ENCODE measurements at places on chromosomes 12 and 14.

- DNase-seq, result no peak
Measured at GRCh38 chr12:128425666-128426331, 158.8 kb downstream of the TMEM132C start.

- peak; percentile 30 for DNase-seq
Measured at GRCh38 chr12:29309320-29309902, 71.6 kb downstream of the ERGIC2 start.

- DNase-seq, result peak; percentile 70
Measured at GRCh38 chr14:23727566-23728335, 91.6 kb downstream of the DHRS2 start.

DNA sequence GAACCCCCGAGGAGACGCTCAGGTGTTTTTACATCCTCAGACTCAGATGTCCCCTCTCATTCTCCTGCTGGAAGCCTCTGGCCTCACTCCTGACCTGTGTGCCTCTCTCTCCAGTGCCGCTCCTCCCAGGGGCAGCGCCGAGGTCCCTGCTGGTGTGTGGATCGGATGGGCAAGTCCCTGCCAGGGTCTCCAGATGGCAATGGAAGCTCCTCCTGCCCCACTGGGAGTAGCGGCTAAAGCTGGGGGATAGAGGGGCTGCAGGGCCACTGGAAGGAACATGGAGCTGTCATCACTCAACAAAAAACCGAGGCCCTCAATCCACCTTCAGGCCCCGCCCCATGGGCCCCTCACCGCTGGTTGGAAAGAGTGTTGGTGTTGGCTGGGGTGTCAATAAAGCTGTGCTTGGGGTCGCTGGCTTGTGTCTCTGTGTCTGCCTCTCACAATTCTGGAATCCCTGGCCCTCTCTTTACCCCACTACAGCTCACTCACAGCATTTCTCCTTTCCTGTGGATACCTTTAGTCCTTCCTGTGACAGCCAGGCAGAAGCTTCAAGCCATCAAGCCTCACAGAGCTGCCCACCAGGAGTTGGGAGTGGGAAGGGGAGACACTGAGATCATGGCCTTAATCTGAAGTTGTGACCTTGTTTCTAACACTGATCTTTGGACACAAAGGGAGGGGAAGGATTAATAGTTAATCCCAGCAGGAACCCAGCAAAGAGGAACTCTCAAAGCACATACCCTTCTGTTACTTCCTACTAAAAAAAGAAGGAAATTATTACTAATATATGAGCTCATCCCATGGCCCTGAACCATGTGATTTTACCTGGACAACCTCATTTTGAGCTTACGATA is 1.1 kb upstream of the SOAT2 start:
- no peak for DNase-seq

- peak; percentile 40 for DNase-seq
Measured at GRCh38 chr12:20549108-20549719, 145.9 kb upstream of the SLCO1C1 start.

GRCh38 chr14:99731547-99732435 is 47.7 kb downstream of the CYP46A1 start:
- DNase-seq, result no peak

GRCh38 chr12:19154686-19155085 is 25.2 kb downstream of the PLEKHA5 start:
- DNase-seq, result no peak

GRCh38 chr12:1848745-1849144 is 28.4 kb downstream of the LRTM2 start:
- no peak for DNase-seq

- peak; percentile 44 for DNase-seq
Measured at GRCh38 chr12:121009741-121010140, 6.5 kb downstream of the C12orf43 start.

DNA sequence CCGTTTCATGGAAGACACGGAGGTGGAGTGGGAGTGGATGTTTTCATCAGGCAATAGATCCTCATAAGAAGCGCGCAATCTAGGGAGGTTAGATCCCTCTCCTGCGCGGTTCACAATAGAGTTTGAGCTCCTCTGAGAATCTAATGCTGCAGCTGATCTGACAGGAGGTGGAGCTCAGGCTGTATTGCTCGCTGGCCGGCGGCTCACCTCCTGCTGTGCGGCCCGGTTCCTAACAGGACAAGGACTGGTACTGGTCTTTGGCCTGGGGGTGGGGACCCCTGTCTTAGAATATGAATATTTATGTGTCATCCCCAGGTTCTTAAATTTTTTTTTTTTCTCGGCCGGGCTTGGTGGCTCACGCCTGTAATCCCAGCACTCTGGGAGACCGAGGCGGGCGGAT is 36.7 kb downstream of the PRICKLE1 start:
- no peak for DNase-seq

DNA sequence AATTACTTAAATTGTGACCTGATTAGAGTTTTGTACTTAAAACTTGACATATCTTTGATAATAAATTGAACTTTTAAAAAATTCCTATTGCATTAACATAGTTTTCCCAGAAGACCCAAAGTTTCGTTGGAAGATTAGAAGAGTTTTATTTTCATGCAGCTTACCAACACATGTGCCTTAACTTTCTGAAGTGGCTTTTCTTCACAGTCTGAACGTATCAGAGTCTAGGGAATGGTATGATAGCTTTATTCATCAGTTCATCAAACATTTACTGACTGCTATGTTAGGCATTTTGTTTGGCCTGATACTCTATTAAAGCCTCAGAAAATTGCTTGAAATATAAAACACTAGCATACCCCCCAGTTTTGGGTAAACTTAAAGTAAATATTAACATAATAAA is 65.2 kb downstream of the MARK3 start:
- no peak for DNase-seq

DNA sequence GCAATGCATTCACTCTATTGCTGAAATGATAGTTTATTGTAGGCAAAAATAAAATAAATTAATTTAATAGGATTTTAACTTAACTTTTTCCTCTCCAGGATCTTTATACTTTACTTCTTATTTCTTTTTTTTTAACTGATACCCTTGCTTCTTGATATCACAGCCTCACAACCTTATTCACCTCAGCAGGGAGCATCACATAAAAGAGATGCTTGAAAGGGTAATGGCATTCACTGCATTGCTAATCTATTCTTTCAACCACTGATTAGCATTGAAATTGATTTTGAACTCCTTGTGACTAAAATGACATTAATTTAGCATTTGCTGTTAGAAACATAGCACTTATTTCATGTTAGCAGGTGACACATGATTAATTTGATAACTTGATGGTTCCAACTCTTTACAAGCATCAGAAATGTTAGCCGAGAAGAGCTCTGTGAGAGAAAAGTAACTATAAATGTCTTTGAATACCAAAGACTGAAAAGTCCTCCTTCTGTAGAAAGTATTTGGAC is 689.5 kb upstream of the MGAT4C start:
- no peak for DNase-seq

DNA sequence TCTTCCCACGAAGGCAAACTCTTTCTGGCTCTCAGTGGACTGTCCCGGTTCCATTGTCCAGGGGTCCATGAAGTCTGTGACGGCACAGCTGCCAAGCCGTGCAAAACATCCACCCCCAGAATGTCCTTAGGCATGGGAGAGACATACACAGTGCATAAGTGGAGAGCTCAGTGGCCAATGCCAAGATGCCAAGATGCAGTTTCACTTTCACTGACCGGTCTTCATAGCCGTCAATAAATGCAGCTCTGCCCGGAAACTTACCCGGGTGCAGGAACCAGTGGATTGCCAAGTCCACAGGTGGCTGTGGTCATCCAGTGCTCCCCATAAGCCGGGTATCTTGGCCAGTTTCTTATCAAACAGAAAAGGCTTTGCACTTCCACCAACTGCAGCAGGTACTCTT is 162.3 kb downstream of the PTCSC3 start:
- DNase-seq, result no peak

- no peak for DNase-seq
Measured at GRCh38 chr14:102523569-102524450, 14.2 kb upstream of the ANKRD9 start.
